ENCODE measurements at places on chromosomes 13 and 19. TPM values are rescaled to one million over a fixed set of nuclear protein-coding genes. Genes with fewer than 3 reads are reported as not detected.

- no peaks in the 10 kb centered on the region for H3K4me1 ChIP-seq
- no peak overlapping the region for H3K27ac ChIP-seq
- H3K27me3 ChIP-seq, result no peaks in the 10 kb centered on the region
- no peak overlapping the region for H3K4me3 ChIP-seq
- no peak for DNase-seq
- H3K36me3 ChIP-seq, result peaks cover 48% of the 10 kb centered on the region
Observed at GRCh38 chr13:49701491-49701890, 10.2 kb upstream of the EBPL start.

DNA sequence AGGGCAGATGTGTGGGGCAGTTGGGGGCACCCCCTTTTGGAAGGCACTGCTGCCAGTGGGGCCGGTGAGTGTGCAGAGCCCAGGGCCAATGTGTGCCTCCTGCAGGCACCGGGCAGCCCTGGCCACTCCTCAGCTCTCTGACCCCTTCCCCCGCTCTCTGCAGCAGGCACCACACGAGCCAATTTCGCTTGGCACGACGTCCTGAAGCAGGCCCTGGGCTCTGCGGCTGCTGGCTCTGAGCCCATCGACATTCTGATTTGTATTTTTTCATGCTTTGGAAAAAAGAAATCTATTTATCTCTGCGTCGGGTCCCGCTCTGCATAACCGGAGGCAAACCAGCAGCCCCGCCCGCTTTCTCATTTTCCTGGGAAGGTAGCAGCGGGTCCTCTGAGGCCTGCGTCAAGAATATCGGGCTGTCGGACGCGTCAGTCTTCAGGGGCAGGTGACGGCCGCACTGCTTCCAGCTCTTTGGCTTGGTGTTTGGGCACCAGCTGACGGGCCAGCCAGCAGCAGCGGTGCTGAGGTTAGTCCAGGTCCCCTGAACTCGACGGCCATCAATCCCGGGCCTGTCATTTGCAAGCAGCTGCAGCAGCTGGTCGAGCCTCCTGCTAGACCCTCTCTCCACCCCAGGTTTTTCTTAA, 134.3 kb downstream of the KDM4B start:
- no peaks in the 10 kb centered on the region for H3K4me1 ChIP-seq
- no peaks in the 10 kb centered on the region for H3K36me3 ChIP-seq
- no peak overlapping the region for H3K4me3 ChIP-seq
- DNase-seq, result no peak
- no peak overlapping the region for H3K27ac ChIP-seq

GRCh38 chr19:18978616-18979015, 37.6 kb upstream of the HOMER3 start:
- H3K4me3 ChIP-seq, result no peak overlapping the region
- H3K4me1 ChIP-seq, result no peaks in the 10 kb centered on the region
- H3K27me3 ChIP-seq, result no peaks in the 10 kb centered on the region
- no peaks in the 10 kb centered on the region for H3K36me3 ChIP-seq
- H3K27ac ChIP-seq, result no peak overlapping the region
- no peak for DNase-seq

- H3K27me3 ChIP-seq, result no peaks in the 10 kb centered on the region
- peaks cover 19% of the 10 kb centered on the region for H3K4me1 ChIP-seq
- H3K27ac ChIP-seq, result no peak overlapping the region
- DNase-seq, result no peak
- no peaks in the 10 kb centered on the region for H3K36me3 ChIP-seq
Observed at GRCh38 chr13:113526466-113527220, 36.1 kb upstream of the DCUN1D2 start.

Gene FXYD5
- total RNA-seq, result 123 TPM

Gene ATP4B
- not detected for total RNA-seq

Gene TLE6
- total RNA-seq, result 3.3 TPM
